ENCODE measurements at places on chromosomes 2 and 18.

DNA sequence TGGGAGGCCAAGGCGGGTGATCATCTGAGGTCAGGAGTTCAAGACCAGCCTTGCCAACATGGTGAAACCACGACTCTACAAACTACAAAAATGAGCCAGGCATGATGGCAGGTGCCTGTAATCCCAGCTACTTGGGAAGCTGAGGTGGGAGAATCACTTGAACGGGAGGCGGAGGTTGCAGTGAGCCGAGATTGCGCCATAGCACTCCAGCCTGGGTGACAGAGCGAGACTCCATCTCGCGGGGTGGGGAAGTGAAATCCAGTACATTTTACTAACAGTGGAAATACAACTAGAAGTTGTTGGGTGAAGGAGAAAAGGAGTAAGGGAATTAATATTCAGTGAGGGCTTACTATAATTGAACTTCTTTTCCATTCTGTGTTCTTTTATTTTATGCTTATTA lies 13.2 kb upstream of the ENOSF1 start:
- DNase-seq, result no peak

GRCh38 chr2:233414273-233414654 lies 60.0 kb downstream of the DGKD start:
- DNase-seq, result no peak

DNA sequence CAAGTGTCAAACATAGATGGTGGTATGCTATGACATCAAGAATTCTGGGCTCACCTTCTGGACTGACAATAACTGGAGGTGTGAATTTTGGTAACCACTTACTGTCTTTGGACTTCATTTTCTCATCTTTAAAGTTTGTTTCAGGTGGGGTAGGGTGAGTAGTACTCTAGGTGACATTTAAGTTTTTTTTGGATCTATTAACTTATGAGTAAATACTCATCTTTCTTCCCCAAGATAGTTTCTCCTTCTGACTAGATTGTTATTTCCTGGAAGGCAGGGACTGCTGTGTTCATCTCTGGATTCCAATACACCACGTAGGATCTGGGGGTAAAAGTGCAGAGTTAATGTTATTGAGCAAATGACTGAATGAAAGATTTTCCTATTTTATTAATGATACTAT lies 55.9 kb downstream of the ICOS start:
- no peak for DNase-seq

DNA sequence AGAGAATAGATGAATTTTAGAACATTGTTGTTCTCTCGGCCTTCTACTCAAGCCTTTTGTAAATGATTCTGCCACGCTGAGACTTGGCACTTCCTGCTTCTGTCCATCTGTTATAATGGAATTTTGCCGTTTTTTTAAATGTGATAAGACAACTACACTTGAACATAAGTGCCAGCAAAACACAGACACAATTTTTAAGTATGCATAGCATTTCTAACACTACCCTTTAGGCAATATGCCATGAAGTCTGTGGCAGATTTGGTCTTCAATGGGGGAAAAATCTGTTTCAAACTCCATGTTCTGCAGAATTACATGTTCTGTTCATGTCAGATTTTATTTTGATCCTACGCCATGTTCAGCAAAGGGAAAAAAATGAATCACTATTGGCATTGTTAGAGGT lies 1170.7 kb upstream of the SLC39A10 start:
- DNase-seq, result no peak

DNA sequence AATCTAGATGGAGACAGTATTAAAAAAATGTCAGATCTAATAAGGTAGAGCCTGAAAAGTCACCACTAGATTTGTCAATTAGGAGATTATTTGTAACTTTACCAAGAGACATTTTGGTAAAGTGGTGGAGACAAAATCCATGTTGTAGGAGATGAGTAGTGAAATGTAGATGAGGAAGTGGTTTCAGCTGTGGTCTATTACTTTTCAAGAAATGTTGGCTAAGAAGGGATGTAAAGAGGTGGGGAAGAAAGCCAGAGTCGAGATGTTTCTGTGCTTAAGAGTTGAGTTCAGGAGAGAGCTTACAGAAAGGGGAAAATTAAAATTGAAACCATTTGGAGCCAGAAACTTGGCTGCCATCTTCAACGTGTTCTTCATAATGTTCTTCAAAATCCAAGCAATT lies 22.2 kb downstream of the ACVR2A start:
- DNase-seq, result no peak

- no peak for DNase-seq
Measured at GRCh38 chr2:11574176-11575046, 40.6 kb downstream of the GREB1 start.

GRCh38 chr18:44889111-44889510 lies 208.4 kb downstream of the SETBP1 start:
- no peak for DNase-seq

DNA sequence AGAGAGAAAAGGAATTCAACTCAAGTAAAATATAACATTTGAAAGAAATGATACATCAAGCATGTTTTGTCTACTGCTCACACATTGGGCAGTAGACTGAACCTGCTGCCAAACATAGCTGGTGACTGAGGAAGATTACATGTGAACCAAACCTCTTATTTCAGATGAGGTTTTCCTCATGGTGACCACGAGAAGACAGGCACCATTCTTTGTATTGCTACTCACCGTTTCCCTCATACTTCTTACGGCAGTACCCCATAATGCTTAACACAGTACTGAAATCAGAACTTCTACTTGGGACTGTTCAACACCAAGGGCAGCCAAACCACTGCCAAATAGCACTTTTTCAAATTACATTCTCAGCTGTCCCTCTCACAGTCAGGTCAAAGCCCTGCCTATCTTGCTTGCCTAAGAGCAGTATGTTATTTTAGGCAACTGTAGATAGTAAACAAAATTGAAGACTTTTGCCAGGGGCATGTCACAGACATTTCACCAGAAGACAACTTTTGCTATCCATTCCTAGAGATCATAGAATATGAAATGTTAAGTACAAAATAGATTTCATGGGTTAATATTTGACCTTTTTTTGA lies 167.1 kb upstream of the DOK6 start:
- no peak for DNase-seq

GRCh38 chr2:128551435-128551834 lies 232.8 kb upstream of the HS6ST1 start:
- DNase-seq, result no peak

DNA sequence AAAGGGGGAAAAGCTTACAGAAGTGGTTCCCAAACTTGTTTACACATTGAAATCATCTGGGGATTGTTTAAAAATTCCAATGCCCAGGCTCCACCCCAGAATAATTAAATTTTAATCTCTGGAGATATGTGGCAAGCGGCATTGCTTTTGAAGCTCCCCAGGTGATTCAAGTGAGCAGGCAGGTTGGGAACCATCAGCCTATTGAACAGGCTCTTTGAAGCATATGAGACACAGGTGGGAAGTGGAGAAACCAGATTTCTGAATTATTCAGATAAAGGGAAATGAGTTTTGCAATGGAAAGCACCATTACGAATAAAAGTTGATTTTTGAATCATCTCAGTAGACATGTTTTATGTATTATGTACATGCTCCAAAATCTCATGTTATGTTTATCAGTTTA lies 57.6 kb upstream of the NOSTRIN start:
- DNase-seq, result no peak

DNA sequence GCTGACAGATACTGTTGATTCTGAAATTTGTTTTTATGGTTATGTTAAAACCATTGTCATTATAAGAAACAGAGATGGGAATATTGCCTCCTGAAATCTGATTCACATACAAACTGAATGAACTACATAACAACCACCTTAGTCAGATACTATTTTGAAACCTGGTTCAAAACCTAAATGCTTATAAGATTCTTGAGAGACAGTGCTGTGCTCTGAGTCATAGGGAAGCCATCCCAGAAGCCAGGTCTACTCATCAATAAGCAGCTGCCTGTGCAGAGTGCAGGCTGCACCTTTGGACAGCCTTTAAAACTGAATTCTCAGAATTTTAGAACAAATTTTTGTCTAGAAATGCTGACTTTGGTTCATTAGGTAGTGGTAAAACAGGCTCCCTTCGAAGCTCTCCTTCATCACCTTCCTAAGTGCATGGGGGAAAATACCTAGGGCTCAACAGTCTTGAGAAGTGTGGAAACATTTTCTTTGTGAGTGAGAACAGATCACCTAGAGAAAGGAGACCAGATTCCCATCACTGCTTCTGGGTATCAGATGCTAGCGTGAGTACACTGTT lies at the start of gene SERPINB7:
SERPINB7 (plus strand) TSS at position 253 of the 565 bp plus-strand sequence. CDS start 6,955 bp downstream, outside the sequence.
- no peak for DNase-seq

DNA sequence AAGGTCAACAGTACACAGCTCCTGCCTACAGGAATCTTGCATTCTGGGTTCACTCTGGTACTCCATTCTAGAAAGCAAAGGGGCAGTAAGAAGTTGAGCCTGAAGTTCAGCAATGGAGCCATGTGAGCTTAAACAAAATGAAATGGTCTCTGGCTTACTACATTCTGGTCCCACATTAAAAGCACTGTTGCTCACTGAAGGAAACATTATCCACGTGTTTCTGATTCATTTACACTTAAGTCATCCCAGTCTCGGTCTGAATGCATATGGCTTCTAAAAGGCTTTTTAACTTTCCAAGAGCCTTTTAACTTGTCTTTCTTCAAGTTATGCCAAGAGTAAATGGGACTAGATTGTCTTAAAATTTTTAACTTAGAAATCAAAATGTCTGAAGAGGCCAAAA lies 177.8 kb downstream of the LNPK start:
- DNase-seq, result no peak

GRCh38 chr18:63440881-63441280 lies 18.6 kb upstream of the VPS4B start:
- no peak for DNase-seq

DNA sequence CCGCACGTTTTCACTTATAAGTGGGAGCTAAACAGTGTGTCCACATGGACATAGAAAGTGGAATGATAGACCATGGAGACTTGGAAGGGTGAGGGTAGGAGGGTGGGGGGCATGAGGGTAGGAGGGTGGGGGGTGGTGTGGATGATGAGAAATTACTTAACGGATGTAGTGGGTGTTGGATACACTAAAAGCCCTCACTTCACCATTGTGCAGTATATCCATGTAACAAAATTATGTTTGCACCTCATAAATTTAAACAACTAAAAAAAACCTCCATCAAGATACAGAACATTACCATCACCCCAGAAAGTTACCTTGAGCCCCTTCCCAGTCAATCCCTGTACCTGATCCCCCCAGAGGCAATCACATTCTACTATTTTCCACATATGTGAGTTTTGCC lies 26.2 kb downstream of the HK2 start:
- no peak for DNase-seq

DNA sequence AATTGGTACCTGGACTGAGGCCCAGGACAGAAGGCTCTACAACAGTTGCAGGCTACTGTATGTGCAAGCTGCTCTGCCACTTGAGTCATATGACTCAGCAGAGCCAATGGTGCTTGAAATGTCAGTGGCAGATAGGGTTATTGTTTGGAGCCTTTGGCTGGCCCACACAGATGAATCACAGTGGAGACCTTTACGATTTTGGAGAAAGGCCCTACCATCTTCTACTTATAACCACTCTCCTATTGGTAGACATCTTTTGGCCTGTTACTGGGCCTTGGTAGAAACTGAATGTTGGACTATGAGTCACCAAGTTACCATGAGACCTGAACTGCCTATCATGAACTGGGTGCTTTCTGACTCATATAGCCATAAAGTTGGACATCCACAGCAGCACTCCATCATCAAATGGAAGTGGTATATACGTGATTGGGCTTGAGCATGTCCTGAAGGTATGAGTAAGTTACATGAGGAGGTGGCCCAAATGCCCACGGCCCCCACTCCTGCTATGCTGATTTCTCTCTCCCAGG lies 88.9 kb upstream of the NRXN1 start:
- no peak for DNase-seq

GRCh38 chr18:52222211-52222610 lies 117.8 kb upstream of the DCC start:
- no peak for DNase-seq

DNA sequence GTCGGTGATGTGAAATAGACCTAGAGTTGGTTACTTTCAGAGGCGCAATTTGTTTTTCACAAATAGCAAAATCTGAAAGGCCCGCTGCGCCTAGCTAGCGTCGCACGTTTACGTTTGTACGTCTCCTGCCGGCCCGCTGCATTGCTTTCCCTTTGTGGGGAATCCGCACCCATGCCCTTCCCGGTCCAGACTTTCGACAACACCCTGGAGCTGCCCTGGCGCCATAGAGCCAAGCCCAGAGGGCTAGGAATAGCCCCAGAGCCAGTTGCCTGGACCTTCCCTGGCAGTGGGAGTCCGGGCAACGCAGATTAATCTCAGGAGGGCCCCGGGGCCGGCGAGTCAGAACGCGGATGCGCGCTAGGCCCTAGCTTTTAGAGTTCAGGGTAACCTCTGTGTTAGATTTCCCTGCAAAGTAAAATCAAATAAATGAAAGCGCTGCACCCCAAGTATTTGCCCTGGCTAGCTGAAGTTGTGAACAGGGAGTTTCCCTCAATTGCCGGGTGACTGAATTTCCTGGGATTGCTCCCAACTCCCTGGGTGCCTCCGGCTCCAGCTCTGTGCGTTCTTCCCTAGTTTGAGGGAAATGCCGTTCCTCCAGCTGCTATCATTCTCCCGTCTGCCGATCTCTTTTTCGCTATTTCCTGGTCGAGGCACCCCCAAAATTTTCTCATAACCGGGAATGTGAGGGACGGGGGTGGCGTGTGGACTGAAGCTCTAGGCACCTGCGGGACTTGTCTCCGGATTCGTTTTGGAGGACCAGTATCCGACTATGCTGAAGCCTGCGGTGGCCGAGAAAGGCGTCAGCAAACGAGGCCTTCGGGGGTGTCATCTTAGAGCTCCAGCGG lies 1.2 kb upstream of the EN1 start:
- no peak for DNase-seq

- DNase-seq, result no peak
Measured at GRCh38 chr2:195408196-195408595, 248.8 kb upstream of the SLC39A10 start.

- no peak for DNase-seq
Measured at GRCh38 chr2:147440734-147441133, 404.1 kb upstream of the ACVR2A start.

GRCh38 chr2:66535574-66536289 lies 100.8 kb downstream of the MEIS1 start:
- DNase-seq, result no peak

GRCh38 chr2:5691221-5691984 lies 781 bp upstream of the SOX11 start:
- DNase-seq, result no peak

DNA sequence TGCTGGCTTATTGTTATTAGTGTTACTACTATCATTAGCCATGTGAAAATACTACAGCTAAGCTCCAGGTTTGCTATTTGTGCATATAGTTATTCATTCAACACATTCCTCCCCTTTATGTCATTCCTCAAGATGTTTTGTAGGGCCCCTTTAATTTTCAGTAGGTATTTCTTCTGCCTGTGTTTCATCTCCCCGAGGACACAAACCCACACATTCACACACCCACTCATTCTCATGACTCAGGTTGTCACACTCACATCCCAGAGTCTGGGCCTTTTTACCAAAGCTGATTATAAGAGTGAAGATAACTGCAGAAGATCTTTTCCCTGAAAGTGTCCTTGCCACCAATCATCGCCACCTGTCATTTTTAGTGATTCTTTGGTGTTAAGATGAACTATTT lies 68.6 kb upstream of the SPOPL start:
- DNase-seq, result no peak

DNA sequence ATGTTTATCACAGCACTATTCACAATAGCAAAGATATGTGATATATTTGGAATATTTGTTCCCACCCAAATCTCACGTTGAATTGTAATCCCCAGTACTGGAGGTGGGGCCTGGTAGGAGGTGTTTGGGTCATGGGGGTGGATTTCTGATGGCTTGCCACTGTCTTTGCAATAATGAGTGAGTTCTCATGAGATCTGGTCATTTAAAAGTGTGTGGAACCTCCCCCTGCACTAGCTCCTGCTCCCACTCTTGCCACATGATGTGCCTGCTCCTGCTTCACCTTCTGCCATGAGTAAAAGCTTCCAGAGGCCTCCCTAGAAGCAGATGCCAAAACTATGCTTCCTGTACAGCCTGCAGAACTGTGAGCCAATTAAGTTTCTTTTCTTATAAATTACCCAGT lies 72.2 kb upstream of the DYNC1I2 start:
- no peak for DNase-seq
